ENCODE measurements at places on chromosomes 13 and 19.

GRCh38 chr19:44303976-44304568 is 753 bp downstream of the ZNF235 start:
- peak; percentile 15 for DNase-seq

GRCh38 chr13:111322916-111323331 is 2.5 kb downstream of the TEX29 start:
- DNase-seq, result no peak

DNA sequence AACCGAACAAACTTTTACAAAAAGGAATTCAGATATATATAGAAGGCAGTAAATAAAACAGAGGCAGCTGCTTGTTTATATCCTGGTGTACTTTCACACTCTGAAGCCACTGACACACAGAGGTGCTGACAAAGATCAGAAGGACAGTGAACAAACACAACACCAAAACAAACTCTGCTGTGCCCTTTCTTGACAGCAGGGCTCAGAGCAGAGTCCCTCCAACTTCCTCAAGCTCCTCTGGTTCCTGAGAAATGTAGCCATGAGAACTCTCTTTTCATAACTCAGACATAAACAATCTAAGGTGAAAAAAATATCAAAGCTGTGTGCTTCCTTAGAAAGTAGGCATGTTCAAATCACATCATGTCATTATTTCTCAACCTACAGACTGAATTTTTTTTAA is 1052.8 kb upstream of the SPRY2 start:
- DNase-seq, result no peak

DNA sequence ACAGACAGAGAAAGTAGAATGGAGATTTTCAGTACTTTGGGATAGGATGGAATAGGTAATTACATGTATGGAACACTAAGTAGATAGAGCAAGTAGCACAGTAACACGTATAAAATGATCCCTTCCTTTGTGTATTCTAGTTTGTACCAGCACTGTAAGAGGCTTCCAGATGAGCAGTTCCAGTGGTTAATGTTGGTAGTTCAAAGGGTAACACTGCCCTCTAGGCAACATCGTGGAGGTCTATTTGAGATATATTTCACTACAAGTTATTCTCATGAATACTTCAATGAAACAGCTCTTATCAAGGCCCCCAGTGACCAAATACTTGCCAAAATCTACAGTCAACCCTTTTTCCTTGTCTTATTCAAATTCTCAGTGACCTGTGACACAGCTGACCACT is 13.5 kb upstream of the ZNF563 start:
- DNase-seq, result no peak

- DNase-seq, result no peak
These were observed 392.1 kb downstream of the EFNB2 start for GRCh38 chr13:106143392-106143791.

DNA sequence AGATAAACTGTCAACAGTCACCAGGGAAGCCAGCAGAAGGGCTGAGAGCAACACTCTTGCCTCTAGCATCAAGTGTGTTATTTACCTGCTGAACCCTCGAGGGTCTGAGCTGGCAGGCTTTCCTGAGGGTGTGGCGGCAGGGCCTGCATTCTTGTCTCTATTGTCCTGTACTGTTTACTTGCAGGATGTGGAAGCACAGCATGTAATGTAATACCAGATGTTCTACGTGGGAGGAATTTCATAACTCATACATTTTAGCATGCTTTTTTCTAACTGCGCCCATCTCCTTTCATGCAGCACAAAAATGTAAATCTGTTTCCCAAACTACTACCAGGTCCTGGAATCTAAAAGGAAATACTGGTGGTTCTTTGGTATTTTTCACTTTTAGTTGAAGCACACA is 153.1 kb downstream of the RGCC start:
- no peak for DNase-seq

DNA sequence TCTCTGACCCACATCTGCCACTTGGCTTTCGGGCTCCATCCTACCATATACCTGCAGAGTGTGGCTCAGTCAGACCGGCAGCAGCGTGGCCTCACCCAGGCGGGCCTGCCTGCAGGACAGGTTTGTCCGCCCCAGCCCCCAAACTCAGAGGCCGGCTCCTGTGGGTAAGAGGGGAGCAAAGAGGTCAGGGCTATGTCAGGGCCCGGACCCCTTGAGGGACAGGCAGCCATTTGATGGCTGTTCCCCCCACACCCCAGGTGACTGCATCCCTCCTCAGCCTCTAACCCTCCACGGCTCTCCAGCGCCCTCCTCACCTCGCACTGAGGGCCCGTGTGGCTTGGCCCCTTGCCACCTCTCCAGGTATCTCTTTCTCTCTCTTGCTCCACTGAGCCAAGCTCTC is 12.3 kb upstream of the ZBTB32 start:
- no peak for DNase-seq

GRCh38 chr13:60431108-60431700 is 34.2 kb downstream of the TDRD3 start:
- DNase-seq, result no peak

DNA sequence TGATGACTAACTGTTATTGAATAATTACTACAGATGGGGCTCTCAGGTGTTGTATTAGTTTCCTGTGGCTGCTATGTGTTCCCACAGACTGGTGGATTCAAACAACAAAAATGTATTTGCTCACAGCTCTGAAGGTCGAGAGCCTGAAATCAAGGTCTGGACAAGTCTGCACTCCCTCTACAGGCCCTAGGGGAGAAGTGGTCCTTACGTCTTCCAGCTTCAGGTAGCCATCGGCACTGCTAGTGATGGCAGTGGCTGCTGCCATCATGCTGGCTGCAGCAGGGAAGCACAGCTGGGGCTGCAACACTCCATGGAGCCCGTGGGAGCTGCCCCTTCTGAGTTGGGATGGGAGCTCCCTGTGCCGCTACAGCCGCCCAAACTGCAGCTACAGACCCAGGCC is 1.9 kb downstream of the TEX26 start:
- DNase-seq, result no peak

GRCh38 chr13:67071918-67072598 is 158.1 kb downstream of the PCDH9 start:
- no peak for DNase-seq

DNA sequence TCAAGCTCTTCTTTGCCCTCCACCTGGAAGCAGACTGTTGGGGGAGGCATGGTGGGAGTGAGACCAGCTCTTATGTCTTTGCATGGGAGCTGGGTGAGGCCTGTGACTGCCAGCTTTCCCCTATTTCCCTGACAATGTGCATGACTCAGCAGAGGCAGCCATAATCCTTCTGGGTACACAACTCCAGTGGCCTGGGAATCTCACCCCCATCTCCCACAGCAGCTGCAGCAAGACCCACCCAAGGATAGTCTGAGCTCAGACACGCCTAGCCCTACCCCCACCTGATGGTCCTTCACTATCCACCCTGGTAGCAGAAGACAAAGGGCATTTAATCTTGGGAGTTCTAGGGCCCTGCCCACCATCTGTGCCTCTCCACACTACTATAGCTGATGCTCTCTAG is 41.4 kb upstream of the FGF14 start:
- DNase-seq, result no peak

GRCh38 chr19:55253842-55254624 is 4.8 kb downstream of the PPP6R1 start:
- DNase-seq, result no peak

DNA sequence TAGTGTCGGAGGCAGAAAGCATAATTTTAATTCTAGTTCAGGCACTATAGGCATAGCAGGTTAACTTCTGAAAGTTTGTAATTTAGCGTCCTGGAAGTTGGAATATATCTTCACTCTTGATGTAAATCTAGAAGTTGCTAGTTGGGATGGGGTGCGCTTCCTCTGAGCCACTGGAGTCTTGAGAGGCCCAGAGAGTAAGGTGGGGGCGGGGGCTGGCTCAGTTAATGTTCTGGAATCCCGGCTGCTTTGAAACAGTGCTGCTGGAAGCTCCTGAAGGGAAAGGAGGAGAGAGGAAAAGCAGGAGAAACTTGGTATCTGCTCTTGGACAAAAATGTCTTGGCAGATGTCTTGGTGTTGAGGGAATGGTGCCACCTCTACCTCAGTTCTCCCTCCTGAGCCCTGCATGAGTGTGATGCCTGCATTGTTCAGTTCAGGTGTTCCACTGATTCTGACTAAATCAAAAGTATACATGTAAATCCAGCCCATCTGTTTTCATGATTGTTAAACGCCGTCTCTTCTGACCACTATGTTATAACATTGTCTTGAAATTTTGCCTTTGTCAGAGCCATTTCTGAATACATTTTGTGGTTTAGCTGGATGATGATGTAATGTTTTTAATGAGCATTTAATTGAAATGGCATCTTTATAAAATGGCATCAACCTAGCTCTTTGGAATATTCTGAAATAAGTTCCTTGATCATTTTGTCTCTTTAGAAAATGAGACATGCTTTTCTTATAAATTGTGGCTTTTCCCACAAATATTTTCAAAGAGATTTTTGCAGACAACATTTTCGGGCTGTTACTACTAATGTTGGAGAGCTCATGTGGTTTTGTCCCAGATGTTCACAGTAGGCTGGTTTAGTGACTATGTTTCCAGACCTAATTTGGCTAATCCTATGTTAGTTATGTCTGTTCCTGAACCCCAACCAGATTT is 202.7 kb downstream of the SHISA2 start:
- DNase-seq, result no peak

- DNase-seq, result no peak
These were observed 1.1 kb upstream of the LYL1 start for GRCh38 chr19:13103581-13104359.

All from endothelial cell (in vitro differentiated cells).